ENCODE measurements at places on chromosomes 6 and 20.
A peak's percentile ranks its signal among the peaks of the same experiment; 100 is the strongest.

- no peak for DNase-seq
These were observed 35.3 kb downstream of the KCTD20 start for GRCh38 chr6:36478051-36478526.

- DNase-seq: no peak
These were observed 6.0 kb downstream of the RGS17 start for GRCh38 chr6:153125032-153125431.

DNA sequence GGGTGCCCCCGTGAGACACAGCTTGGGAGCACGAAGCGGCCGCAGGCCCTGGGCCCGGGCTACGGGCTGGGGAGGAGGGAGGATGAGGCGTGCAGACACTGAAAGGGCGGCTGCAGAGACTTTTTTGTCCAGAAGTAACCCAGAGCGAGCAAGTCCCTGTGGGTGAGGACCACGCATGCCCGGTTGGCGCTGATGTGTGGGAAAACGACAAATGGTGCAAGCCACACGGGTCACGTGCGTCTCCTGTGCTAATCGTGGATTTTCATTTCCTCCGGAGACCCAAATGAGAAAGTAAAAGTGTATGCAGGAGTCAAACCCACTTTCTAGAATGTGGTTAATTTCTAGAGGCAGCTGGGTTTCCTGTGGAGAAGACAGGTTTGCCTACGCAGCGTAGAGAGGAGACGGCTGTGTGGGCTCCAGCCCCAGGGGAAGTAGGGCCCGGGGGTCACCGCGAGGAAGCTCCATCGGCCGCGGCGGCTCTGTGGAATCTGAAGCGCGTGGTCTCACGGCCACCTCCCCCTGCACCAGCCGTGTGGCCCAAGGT lies 19.0 kb downstream of the DLL1 start:
- peak; percentile 57 for DNase-seq

DNA sequence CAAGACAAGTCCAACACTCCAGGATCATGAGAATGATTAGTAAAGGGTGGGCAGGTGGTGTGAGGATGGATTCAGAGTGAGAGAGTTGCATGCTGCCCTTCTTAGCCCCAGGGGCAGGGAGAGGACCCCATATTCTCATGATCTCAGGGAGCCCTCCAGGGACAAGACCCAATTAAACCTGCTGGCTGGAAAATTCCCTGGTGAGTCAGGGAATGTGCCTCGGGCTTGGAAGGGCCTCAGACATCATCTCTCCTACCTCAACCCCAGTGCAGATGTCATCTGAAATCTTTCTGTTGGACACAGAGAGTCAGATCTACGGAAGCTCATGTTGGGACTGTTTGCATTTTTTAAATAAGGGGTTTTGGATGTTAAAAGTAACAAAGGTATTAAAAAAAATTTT lies 9.2 kb upstream of the SIRPD start:
- no peak for DNase-seq

Data from effector CD4-positive, alpha-beta T cell (primary cell).